Eye (tissue), 1 donor: ENCODE measurements at places on chromosomes 3 and 15.
A peak's percentile ranks its signal among the peaks of the same experiment; 100 is the strongest.

GRCh38 chr15:84961114-84961452 lies 20.6 kb upstream of the PDE8A start:
- DNase-seq = no peak

DNA sequence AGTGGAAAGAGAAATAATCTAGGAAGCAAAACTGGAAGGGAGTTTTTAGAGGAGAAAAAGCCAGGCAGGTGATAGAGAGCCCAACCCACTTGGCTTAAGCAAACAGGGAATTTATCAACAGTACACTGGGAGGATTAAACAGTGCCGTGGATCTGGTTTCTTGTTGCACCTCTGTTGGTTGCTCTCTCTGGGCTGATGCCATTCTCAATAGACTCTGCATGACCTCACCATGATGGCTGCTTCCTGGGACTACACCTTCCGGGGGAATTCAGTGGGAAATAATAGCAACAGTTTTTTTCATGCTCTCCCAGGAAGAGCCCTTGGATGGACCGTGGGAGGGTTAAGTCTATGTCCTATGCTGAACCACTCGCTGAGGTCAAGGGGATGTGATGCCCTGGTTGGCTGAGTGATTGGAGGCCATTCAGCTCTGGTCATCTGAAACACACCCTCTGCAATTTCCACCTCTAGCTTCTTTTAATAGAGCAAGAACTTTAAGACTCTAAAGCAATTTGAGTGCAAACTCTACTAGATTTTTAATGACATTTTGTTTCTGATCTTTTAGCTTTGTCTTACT lies 74.2 kb downstream of the EPHB1 start:
- DNase-seq = no peak

GRCh38 chr3:42984701-42985100 lies 5.6 kb downstream of the GASK1A start:
- no peak for DNase-seq

DNA sequence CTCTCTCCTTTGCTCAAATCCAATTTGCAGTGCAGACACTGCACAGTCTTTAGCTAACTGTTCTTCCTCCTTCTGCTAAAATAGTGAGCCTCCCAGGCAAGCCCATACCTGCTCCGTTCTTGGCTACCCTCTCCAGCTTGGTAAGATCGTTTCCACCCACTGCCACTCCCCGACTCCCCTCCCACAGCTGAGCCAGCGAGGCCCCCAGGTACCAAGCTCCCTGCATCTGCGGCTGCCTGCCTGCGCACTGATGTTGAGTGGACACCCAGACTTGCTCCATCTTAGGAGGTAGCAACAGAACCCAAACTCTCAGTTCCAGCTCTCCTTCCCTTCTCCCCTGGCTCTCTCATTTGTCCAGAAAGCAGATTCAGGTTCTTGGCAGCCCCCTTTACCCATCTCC lies 7.9 kb upstream of the TNK2 start:
- DNase-seq = no peak

DNA sequence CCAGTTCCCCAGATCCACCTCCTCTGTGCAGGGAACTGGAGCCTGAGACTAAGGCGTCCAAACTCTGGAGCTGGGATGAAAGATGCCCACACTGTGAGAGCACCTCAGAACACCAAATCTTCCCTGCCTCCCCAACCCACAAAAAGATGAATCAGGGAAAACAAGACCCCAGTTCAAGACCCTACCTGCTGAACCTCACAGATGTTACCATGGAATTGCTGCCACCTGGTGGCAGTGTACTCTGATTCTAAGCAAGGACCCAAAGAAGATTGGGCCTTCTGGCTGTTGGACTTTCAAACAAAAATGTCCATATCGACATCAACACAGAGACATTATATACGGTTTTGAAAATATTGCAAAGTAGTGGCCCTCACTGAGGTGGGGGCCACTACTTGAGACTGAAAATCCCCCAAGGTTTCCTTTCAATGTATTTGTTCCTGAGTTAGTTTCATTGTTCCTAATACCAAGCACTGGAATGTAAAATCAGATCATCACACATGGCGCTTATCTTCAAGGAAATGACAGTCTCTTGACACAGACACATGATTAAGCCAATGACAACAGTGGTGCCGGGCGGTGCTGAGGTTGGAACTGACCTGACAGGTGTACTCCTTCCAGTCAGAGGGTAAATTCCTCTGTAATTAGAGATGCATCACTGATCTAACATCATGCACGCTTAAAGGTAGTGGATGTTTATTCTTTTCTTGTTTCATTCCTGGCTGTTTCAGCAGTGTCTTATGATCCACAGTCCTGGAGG lies 67.6 kb downstream of the SLC6A11 start:
- DNase-seq = peak; percentile 51

DNA sequence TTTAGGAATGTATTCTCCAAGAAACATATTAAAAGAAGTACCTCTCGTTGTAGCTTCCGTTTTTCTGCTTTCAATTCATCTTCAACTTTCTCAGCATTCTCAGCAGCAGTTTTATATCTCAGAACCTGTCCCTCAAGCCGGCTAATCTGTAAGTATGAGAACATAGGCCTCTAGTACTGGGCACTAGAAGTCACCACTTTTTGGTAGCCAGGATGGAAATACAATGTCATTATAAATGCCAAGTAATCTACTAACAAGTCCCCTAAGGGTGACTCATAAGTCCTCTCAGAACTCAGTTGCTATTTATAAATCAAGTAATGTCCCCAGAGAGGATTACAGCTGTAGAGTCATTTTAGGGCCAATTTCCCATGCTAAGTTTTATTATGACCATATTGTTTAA lies 61.1 kb downstream of the MLH1 start:
- DNase-seq = no peak

GRCh38 chr3:27194861-27195483 lies 174.2 kb downstream of the NEK10 start:
- no peak for DNase-seq

GRCh38 chr3:152769523-152769922 lies 65.4 kb upstream of the P2RY1 start:
- DNase-seq = peak; percentile 60

GRCh38 chr15:79197285-79197684 lies 85.2 kb upstream of the ANKRD34C start:
- no peak for DNase-seq

- peak; percentile 96 for DNase-seq
Measured at GRCh38 chr3:154120961-154121700, at the start of gene ARHGEF26. Gene ARHGEF26 (plus strand): TSS chr3:154121390. CDS start chr3:154121993, 603 bp downstream.

- peak; percentile 92 for DNase-seq
Measured at GRCh38 chr15:45166834-45167630, 20.7 kb downstream of the SHF start.

- no peak for DNase-seq
Measured at GRCh38 chr3:192905980-192906678, 11.5 kb downstream of the MB21D2 start.

GRCh38 chr3:130990282-130990681 lies 36.3 kb downstream of the ASTE1 start:
- no peak for DNase-seq

DNA sequence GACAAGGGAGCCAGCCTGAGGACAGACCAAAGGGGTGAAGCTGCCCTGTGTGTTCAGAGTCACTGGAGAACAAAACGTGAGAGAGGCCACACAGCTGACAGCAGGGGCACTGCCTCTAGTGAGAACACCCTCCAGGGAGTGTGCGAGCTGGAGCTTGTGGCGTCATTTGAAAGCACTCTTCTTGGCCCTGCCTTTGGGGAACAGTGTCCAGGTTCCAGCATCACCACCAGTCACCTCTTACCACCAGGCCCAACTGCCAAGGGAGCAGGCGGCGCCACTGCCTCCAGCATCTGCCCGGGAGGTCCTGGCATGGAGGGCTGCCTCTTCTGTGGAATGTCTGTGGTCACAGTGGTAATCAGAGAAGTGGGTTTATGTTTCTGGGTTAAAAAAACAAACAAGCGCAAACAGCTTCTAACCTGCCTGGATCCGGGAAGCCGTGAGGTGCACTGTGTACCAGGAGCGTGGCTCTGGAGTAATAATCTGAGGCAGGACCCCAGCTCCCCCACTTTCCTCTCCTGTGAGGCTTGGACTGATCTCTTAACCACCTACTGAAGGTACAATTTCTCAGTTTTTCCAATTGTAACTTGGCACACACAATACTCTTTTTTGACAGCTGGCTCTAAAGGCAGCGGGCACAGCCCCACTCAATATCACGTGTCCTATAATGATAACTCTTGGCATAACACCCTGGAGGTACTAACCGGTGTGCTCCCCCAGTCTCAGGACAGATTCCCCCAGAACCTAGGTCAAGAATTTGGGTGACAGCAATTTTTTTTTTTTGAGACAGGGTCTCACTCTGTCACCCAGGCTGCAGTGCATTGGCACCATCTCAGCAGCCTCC lies 32.2 kb upstream of the CDCP1 start:
- DNase-seq = no peak

- peak; percentile 53 for DNase-seq
Measured at GRCh38 chr3:12508291-12508700, 24.0 kb downstream of the TSEN2 start.

DNA sequence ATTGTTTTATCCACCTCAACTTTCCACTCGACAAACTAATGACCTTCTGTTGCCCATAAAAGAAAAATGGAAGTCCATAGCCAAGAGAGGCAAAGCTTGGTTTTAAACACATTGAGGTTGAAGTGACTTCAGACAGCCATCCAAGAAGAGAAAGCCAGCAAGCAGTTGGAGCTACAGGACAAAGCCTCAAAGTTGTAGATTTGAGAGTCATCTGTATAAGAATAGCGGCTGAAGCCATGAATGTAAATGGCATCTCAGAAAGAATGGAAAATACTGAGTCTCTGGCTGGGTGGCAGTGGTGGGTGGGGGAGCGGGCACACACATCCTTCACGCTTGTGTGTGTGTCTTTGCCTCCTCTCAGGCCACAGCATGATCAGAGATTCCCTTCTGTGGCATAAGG lies 124.1 kb upstream of the CHRM5 start:
- no peak for DNase-seq

- DNase-seq = no peak
Measured at GRCh38 chr15:51139091-51139490, 44.4 kb upstream of the TNFAIP8L3 start.

DNA sequence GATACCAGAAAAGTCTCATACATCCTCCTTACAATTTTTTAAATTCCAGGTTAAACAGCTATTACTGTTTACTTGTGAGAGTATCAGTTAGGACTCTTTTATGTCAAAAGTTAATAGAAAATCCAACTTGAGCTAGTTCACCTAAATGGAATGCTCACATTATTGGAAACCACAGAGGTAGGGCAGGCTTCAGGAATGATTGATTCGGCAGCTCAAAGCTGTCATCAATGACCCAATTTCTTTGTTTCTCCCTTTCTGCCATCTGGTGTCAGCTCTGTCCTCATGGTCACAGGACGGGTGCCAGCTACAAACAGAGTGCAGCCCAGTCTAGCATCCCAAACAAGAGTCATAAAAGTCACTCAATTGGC lies 32.2 kb downstream of the CFAP20DC start:
- peak; percentile 26 for DNase-seq

- DNase-seq = no peak
Measured at GRCh38 chr3:187729598-187729997, 15.7 kb downstream of the BCL6 start.

- DNase-seq = no peak
Measured at GRCh38 chr3:63450023-63450422, 171.9 kb downstream of the SYNPR start.

GRCh38 chr3:195040773-195041520 lies 230.0 kb downstream of the XXYLT1 start:
- no peak for DNase-seq

DNA sequence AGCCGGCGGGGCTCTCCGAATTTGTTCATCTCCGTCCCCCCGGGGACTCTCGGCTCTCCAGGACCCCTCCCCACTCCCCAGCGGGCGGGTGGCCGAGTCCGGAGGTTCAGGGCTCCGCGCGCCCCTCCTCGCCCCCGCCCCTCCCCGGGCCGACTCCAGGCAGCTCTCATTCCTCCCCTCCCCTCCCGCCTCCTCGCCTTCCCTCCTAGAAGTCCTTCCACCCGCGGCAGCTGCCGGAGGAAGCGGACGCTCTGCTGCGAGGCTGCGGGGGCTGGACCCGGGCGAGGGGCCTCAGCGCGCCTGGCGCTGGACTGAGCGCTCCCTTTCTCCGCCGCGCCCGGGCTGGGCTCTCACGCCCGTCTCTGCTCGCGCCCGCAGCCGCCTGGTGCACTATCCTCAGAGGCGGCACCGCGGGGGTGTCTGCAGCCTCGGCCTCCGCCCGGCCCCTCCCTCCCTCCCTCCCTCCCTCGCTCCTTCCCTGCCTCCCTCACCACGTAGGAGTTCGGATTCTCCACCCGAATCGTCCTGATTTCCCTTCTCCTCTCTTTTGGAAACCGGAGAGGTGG lies at the start of gene ROBO2:
Gene ROBO2 (plus strand): TSS at position 494 of the 566 bp plus-strand sequence. CDS start 687 bp downstream, outside the sequence.
- no peak for DNase-seq

DNA sequence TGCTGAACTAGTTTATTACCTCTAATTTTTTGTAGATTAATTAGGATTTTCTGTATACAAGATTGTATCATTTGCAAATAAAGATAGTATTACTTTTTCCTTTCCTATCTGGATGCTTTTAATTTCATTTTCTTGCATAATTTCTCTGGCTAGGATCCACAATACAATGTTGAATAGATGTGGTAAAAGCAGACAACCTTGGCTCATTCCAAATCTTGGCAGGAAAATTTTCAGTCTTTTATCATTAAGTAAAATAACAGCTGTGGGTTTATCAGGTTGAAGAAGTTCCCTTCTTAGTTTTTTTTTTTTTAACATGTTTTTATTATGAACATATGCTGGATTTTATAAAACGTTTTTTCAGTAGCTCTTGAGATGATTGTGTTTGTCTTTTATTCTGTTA lies 422.6 kb downstream of the AGBL1 start:
- no peak for DNase-seq
